ENCODE measurements at places on chromosomes 5 and 9.
A peak's percentile ranks its signal among the peaks of the same experiment; 100 is the strongest.

DNA sequence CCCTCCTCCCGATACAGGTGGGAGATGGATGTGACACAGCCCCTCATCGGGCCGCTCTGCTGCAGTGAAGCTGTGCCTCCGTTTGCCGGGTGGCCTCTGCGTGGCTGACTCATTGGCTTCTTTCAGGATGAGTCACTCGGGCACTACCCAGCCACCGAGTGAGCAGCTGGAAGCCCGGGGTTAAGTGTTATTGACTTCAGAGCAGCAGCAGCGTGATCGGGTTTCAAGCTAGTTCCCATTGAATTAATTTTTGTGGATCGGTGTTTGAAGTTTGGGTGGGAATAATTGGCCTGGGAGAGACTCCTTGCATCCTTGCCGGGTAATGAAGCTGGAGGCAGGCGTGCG is 266.4 kb upstream of the IRX4 start:
- DNase-seq: no peak

DNA sequence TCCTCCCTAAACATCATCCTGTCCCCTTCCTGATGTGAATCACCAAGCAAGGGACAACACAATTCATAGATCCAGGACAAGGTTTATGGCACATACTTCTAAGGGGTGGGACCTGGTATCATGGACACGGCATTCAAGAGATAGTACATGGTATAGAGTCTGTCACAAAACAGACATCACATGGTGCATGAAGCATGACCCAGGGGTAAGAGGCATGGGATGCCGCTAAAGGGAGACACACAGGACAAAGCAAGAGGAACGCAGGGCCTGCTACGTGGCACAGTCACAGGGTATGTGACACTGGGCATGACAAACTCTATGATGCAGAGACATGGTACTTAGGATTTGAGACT is 20.7 kb downstream of the GSN start:
- DNase-seq: no peak

- no peak for DNase-seq
Measured at GRCh38 chr5:92637247-92637646, 943.8 kb downstream of the NR2F1-AS1 start.

DNA sequence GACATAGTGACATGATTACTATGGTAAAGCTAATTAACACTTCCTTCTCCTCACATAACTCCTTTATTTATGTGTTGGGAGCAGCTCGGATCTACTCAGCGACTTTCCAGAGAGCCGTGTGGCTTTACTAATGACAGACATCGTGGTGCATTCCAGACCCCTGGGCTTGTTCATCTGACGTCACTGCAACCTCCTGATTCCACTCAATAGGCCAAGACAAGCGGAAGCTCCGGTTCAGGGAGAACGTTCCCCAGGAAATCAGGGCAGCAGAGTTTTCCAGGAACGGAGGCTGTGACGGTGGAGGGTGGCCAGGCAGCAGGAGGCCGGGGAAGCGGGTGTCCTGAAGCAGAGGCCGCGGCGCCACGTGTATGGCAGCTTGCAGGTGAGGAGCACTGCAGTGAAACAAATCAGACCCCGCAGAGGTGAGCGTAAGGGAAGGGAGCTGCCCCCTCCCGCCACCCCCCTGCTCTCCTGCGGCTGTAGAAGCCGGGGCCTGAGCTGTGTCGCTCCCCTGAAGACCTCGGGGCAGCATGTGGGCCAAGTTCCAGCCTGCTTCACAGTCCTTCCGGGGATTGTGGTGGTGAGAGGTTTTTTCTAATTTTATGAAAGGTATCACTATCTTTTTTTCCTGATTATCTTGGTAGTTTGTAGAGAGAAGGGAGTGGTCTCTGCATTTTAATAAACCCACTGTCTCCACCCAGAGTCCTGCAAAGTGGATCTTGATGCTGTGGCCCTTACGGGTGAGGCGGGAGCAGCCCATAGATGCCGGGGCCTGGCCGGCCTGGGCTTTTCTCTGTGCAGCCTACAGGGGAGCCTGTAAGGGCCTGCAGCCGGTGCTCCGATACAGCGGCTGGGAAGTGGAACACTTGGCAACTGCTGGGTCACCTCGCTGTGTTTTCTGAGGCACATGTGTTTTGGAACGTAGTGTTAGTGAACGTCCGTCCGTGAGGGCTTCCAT is 220.4 kb upstream of the IRX4 start:
- DNase-seq: no peak

GRCh38 chr5:80189201-80189600 is 66.6 kb downstream of the SERINC5 start:
- no peak for DNase-seq

- no peak for DNase-seq
Measured at GRCh38 chr5:81371354-81371876, 22.5 kb downstream of the ACOT12 start.

DNA sequence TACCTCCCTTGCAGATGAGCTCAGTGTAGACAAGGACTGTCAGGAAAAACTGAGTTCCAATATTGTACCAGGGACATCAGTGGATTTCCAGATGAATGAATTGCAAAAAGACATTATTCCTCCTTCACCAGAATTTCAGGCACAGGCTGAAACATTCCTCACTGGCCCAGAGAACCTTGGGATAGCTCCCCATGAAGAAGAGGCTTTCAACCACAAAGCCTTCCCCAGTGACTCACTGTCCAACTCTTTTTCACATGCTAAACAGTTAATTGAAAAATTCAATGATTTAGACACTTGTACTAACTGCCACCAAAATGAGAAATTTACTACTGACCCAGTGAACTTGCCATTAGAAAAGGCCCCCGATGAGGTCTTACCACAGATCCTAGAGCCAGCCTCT is 144.5 kb downstream of the UNC13B start:
- DNase-seq: no peak

GRCh38 chr5:35852084-35852734 is 4.5 kb upstream of the IL7R start:
- no peak for DNase-seq

GRCh38 chr5:151434570-151435237 is 12.7 kb upstream of the SLC36A1 start:
- no peak for DNase-seq

GRCh38 chr9:37157726-37158377 is 37.5 kb downstream of the ZCCHC7 start:
- peak; percentile 20 for DNase-seq

DNA sequence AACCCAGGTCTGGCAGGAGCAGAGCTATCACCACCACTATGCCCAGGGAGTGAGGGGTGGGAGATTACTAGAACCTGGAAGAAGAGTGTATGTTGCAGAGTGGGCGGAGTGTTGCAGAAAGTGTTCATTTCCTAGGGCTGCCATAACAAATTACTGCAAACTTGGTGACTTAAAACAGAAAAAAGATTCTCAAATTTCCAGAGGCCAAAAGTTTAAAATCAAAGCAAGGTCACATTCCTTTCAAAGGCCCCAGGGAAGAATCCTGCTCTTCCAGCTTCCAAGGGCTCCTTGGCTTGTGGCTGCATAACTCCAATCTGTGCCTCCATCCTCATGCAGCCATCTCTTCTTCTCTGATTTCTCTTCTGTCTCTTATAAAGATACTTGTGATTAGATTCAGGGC is 30.6 kb upstream of the SPINK4 start:
- no peak for DNase-seq

GRCh38 chr9:25678147-25678666 is at the start of gene TUSC1:
Gene TUSC1, minus strand, starts transcription at chr9:25678444. Its CDS starts 132 bp downstream, at chr9:25678312.
- DNase-seq: peak; percentile 83

- DNase-seq: no peak
Measured at GRCh38 chr9:134367061-134367460, 40.8 kb downstream of the RXRA start.

Measured in NCI-H526 (cell line).